ENCODE measurements at places on chromosomes 2 and 18.
A peak's percentile ranks its signal among the peaks of the same experiment; 100 is the strongest.

DNA sequence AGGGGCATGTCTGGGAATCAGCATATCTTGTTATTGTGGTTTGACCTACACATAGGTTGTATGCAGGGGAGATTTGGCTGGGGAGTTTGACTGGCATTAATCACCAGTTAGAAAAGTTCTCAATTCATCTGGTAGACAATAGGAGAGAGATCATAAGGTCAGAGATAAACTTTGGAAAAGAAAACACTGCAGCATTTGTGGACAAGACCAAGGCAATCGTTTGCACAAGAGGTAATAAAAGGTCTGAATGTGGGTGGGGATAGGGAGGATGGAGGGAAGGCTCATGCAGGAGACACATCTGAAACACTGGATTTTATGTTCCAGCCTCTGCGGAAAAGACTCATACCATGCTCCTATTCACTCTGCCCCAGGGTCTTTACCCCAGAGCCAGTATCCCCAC is 136.9 kb downstream of the MAIP1 start:
- no peak for DNase-seq

DNA sequence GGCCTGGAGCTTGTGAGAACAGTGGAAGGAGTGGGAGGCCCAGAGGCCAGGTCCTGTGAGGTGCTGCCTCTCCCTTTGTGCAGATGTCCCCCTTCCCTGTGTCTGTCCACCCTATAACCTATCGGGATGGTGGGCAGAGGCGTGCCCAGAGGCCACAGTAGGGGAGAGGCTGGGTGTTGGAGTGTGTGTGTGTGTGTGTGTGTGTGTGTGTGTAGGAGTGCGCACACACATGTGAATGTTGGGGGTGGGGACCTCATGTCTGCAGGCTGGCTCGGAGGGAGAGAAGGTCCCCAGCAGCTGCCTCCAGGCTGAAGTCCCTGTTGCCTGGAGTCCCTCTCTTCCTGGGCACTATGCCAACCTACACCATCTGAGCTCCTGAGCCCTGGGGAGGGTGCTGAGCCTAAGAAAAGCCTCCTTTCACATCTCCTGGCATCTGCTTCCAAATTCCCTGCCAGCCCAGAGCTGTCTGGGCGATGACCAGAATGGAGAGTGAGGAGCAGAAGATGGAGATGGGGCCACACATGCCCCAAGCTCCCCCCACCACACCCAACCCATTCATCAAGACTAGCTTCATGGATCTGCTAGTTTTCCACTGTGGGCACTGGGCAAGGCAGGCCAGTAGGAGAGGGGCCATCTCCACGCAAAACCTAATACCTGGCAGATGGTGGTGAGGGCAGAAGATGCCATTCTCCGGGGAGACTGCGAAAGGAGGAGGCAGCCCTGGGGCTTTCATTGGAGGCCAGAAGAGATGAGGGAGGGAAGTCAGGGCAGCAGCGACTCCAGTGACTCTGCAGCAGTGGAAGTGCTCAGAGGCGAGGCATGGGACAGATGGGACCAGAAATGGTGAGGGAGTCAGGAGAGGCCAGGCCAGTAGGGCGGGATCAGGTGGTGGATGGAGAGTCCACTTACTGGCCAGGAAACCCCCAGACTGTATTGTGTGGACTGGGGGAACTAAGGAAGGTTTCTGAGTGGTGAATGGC is 20.3 kb downstream of the KCNK3 start:
- DNase-seq, result peak; percentile 91

GRCh38 chr2:231181860-231182512 is 16.4 kb upstream of the ARMC9 start:
- no peak for DNase-seq

DNA sequence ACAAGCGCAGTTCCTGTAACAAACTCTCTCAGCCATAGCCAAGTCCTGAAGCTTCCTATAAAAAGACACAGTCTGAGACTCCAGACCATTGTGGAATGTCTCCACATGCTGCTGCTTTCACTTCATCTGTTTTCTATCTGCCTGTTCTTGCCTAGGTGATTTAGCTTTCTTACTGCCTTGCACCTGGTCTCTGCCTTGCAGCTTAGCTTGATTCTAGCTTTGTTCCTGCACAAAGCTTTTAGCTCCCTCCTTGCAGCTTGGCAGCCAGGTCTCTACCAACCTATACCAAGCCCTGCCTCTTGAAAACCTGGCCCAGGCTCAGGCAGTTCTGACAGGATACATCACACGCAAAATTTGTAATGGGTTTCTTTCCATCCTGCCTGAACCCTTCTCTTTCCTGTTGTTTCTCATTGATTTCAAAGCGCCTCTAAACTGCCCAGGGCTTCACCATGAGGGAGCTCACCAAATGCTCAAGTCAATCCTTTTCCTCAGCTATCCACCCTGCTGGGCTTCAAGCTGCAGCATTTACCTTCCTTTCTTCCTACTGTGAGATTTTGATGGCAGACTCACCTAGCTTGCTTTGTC is 941.3 kb upstream of the NXPH2 start:
- no peak for DNase-seq

DNA sequence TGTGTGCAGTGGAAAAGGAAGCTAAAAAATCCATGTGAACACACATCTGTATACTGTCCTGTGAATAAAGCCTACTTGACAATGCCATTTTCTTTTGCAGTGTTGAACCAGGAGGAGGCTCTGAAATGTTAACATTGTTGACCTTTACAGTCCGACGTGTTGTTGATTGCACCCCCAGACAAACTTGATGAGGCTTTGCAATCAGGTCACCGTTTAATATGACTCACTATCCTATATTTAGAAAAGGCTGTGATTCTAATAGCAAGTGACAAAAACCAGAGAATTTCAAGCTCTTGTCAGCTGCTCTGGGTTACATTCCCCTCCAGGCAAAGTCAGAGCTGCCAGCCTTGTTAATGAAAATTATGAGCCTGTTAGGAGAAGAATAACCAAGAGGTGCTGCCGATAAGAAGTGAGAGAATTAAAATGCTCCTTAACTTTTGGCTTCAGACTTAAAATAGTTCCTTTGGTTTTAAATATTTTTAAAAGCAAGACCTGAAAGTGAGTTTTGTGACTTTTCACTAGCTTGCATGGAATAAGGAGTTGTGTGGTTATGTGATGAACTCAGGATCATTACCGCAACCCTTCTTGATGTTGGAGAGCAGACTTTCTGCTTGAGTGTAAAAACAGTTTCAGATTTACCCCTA is 162.1 kb downstream of the QPCT start:
- no peak for DNase-seq

DNA sequence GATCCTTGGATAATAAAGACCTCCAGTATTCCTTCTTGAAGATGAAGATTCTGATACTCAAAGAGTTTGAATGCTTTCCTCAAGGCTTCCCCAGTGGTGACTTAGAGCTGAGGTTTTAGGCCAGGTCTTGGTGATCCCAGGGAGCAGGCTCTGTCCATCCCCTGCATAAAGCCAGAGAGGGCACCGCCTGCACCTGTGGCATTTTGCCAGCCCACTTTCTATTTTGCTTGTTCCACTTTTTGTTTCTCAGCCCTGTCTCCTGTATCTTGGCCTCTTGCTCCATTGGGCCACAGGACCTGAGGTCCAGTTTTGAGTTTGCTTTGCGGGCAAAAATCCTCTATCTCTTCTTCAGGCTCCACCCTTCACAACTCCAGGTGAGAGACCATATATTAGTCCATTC is 6.7 kb upstream of the SCYGR1 start:
- DNase-seq, result no peak

GRCh38 chr2:23384551-23385343 is at the start of gene KLHL29:
Gene KLHL29 (plus strand): TSS chr2:23385179. CDS start chr2:23562197, 177,018 bp downstream.
- DNase-seq, result peak; percentile 42

DNA sequence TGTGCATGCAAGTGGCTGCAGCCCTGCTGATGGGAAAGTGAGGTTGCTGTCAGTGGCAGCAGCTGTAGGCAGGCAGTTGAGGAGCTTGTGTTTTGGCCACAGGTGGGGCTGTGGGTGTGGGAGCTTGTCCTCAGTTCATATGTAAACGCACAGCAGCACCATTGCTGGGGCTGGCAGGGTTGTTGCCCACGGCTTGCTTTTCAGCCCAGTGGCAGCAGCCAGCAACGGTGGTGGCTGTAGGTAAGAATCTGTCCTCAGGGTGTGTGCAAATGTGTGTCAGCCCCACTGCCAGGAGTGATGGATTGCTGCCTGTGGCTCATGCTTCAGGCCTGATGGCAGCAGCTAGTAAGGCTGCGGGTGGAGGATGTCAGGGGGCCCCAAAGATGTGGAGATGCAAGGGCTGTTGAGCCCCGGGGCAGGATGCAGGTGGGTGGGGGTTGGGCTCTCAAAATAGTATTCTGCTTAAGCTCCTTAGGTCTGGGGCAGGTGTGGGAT is 141.3 kb upstream of the THUMPD2 start:
- DNase-seq, result no peak

GRCh38 chr2:168568476-168569267 is 112.6 kb downstream of the CERS6 start:
- DNase-seq, result no peak

DNA sequence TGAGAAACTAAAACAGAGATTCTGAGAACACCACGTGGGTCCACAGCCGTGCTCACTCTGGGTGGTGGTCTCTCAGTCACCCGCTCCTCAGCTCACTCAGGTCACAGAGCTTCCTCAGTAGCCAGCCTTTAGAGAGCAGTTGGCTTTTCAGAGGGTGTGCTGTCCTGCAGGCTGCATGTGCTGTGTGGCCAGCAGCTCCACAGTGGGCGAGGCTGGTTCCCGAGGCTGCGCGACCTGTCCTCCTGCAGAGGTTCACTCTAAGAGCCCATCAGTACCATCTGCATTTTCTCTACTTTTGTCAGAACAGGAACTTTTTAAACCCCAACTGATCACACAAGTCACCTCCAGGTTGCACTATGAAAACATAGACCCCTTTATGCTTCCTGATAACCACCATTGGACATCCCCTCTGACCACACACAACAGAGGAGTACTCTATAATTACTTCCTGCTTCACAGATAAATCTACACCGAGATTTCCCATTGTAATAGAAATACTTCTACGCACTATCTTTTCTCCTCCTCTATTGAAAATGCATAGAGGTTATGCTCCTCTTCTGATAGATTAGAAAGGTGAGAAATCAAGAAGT is 93.1 kb downstream of the GYPC start:
- no peak for DNase-seq

DNA sequence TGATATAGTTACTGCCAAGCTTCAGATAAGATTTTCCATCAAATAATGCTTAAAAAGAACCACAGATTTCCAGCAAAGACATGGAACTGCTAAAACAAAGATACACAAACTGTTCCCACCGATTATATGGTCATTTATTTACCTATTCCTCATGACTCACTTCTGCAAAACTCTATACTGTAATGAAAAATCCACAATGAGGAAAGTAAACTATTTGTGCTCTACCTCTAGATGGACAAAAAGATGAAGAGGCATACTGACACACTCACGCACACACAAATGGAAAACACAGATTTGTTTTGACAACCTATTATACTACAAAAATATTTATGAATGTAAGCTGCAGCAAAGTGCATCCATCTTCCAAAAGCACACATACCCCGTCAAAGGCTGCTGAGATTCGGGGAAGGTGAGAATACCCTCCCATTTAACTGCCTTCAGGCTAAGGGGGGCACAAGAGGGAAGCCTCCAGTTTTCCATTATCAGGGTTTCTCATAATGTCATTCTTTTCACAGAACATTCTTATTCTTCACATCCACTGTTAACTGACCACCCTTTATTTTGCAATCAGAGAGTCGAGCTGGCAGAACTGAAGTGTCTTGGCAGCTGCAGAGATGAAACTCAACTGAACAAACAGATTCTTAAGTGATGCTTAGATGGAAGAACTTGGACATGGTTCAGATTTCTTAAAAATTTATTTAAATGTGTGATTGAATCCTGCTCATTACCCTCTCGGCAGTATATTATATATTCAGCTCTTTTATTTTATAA is 115.9 kb upstream of the TANK start:
- DNase-seq, result peak; percentile 34

GRCh38 chr2:238974501-238975166 is 126.7 kb downstream of the TWIST2 start:
- peak; percentile 74 for DNase-seq

- no peak for DNase-seq
Observed at GRCh38 chr2:145655165-145655765, 1135.3 kb upstream of the ZEB2 start.
